ENCODE measurements at places on chromosomes 6 and 20.

GRCh38 chr6:912871-913835 lies 220.2 kb upstream of the EXOC2 start:
- peak; percentile 7 for DNase-seq

DNA sequence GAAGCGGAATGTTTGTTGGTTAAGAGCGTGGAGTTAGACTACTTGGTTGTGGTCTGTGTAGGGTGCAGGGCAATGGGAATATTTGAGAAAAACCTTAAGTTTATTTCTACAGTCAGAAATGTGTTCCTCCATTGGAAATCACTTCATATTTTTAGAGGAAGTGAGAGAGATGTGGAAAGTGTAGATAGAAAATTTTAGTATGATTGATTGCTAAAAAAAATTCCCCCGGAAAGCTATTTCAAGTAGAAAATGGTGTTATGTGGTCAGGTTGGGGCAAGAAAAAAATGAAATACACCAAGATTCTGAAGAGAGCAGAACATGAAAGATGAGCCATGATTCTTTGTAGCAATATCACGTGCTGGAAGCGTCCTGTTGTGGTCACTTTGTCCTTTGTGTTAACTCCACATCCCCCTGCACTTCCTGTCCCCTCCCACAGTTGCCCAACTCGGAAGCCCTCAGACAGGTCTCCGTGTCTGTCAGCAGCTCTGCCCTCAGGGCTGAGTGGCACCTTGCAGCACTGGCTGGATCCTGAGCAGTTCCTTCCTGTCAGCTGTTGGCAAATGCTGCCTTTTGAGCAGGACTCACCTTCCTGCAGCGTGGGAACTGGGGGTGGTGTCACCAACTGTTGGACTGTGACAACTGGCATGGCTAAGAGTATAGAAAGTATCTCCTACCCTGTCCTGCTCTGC lies 137.5 kb upstream of the SLC24A3 start:
- no peak for DNase-seq

DNA sequence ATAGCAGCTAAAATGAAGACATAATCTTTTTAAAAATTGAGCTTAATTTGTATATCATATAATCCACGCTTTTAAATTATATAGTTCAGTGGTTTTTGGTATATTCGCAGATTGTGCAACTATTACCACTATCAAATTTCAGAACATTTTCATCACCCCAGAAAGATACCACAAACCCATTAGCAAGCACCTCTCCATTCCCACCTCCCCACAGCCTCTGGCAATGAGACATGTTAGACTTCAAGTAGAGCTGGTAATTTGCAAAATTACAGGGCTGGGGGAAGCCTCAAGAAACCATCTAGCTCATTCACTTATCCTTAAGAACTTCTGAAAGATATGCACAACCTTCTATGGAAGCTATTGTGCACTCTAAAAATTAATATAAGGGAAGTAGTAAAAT lies 37.2 kb downstream of the TRMT6 start:
- DNase-seq, result no peak

DNA sequence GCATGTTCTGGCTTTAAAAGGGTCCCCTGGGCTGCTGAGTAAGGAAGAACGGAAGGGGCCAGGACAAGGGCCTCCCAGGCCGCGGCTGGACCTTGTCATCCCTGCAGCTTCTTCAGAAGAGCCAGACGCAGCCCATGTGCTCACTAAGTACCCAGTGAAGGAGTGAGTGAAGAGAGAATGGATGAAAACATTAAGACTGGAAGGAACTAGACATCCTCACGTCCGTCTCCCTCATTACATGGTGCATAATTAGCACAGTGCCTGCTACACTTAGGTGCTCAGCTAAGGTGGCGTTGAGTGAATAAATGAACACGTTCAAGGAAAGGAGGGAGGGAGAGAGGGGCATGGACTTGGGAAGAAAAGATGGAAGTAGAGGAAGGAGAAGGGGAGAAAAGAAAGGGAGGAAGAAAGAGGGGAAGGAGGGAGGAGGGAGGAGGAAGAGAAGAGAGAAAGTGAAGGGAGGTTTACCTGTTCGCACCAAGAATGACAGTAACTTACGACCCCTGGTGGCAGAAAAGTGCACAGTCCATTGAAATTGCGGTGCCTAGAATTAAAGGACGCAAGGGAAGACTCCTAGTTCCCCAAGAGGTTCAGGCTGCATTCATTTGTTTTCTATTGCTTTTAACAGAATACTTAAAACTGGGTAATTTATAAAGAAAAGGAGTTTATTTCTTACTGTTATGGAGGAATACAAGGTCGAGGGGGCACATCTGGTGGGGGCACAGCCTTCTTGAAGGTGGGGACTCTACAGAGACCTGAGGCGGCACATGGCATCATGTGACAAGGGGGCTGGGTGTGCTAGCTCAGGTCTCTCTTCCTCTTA lies 8.0 kb downstream of the TP53RK start:
- peak; percentile 89 for DNase-seq

DNA sequence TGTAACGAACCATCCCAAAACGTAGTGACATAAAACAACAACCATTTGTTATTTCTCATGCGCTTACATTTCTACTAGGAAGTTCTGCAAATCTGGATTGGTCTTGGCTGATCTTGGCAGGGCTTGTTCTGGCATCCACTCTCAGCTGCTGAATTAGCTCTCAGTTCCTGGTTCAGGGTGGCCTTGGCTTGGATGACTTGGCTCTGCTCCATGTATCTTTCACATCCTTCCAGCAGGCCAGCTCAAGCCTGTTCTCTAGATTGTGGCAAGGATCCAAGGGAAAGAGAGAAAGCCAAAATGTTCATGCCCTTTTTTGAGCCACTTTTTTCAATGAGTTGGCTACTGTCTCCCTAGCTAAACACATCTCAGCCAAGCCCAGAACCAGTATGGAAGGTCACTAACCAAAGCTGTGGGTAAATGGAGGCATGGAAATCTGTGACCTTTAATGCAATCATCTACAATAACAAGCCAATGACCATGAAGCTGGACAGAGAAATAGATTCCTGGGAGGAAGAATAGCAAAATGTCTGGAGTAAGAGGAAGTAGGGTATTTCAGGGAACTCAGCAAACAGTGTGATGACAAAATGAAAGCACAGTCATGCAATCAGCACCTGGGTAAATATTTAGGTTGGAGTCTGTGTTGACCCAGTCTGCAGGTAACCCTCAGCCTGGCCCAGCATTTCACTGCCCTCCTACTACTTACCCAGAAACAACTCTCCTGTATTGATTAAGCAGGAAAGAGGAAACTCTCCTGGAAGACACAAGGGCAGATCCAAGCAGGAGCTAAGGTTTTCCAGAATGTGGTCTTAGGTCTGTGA lies 32.7 kb upstream of the SNAP25 start:
- DNase-seq, result no peak

- DNase-seq, result no peak
These were observed 142.8 kb downstream of the IPCEF1 start for GRCh38 chr6:154213782-154214181.

DNA sequence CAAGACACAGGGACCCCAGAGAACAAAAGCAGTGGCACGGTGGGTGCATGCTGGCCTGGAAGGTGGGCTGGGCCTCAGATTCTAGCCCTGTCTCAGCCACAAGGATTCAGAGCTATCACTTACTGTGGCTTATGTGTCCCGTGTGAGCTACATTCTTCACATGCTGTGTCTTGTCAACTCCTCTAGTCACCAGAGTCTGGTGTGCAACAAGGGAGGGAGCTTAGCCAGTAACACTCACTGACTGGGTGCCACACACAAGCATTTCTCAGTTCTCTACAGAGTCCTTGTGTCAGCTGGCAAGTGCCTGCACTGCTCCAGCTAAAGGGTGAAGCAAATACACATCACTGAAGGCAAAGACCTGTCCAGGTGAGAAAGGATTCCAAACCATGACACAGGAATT lies 186.9 kb upstream of the CDYL start:
- no peak for DNase-seq

DNA sequence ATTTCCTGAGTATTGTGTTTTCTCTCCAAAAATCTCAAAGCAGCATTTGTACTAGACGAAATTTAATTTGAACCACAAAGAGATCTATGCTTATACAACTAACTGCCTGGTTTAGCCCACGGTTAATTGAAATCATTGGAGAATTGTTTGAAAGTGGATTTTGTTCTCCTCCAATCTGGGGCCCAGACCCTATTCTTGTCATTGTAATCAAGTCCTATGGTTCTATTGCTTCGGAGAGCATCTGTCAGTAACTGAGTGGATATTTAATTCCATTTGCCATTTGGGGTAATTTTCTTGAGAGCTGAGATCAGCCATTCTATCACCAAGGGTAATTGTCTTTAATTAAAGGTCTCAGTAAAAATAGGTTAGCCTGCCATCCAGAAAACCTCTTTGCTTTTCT lies 117.0 kb upstream of the KCNG1 start:
- no peak for DNase-seq

DNA sequence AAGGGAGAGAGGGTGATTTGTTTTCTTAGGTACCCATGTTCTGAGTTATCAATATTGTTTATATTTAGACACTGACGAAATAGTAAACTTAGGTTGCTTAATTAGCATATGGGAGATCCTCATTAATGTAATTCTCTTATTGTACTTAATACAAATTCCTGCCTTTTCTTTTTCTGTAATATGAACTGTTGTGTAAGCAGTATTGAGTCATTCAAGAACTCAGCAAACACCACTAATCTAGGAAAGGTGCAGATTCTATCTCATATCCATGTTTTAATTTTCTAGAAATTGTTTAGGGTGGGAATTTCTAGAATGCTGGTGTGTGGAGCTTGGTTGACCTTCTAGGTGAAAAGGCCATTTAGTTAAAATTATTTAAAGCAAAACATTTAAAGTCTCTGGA lies 216.0 kb downstream of the ZFAND3 start:
- DNase-seq, result no peak

DNA sequence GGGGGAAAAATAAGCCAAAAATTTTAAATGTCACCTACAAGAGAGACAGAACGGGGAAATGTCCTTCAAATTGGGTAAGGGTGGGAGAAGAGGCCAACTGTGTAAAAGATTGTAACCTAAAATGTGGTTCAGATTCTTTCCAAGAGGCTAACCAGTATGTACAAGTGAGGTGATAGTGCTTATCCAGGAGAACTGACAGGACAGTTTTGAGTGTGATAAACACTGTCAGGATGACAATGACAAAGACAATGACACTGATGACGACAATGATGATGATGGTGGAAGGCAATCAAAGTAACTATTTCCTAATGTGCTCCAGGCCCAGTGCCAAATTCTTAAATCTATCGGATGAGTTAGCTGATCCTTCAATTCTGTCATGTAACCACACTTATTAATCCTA lies 57.3 kb downstream of the TASP1 start:
- no peak for DNase-seq

All from tibial nerve (tissue), 4 donors.